ENCODE measurements at places on chromosomes 5 and 9.

DNA sequence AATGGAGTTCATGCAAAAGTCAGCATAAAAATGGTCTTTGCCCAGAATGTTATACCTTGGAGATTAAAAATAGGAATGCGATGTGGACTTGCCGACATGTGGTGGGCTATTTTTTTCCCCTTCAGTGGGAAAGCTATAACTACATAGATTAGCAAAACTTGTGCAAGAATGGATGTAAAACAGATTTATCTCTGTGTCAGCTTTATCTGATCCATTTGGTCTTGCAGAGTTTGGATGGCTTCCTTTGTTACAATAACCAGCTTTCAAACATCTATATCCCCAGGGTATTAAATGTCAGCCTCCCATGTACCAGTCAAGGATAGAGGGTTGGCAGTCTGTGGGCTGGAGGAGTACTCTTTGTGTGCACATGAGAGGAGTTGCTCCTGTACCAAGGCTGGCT, 284.9 kb downstream of the TMEM38B start:
- no peak for DNase-seq

- no peak for DNase-seq
Measured at GRCh38 chr9:8757881-8758280, 958.3 kb upstream of the DMAC1 start.

- no peak for DNase-seq
Measured at GRCh38 chr5:174721530-174722432, 2.6 kb upstream of the MSX2 start.

DNA sequence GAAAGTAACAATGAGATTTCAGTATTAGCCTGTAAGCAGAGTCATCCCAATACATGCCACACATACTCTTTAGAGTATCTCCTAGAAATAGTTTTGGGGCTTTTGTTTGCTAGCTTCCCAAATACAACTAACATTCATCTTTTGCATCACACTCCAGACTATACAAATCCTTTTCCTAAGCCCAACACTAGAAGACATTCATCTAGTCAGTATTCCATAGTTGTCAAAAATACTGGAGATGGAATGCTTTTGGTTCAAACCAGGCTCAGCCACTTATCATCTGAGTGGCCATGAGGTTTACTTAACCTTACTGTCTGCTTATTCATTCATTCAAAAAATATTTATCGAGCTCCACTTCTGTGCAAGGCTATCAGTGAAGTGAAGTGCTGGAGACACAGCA, 205.1 kb upstream of the SGCD start:
- no peak for DNase-seq
